Skeletal muscle cell (primary cell): ENCODE measurements at places on chromosomes 3 and 15.
A peak's percentile ranks its signal among the peaks of the same experiment; 100 is the strongest.

GRCh38 chr3:43010638-43011037 lies 31.5 kb downstream of the GASK1A start:
- DNase-seq: no peak

- peak; percentile 47 for DNase-seq
These were observed 84.6 kb downstream of the DGKG start for GRCh38 chr3:186277268-186277909.

- DNase-seq: no peak
These were observed 351.8 kb downstream of the GABRB3 start for GRCh38 chr15:26421065-26421464.

- no peak for DNase-seq
These were observed 7.3 kb downstream of the MCTP2 start for GRCh38 chr15:94238539-94239118.

DNA sequence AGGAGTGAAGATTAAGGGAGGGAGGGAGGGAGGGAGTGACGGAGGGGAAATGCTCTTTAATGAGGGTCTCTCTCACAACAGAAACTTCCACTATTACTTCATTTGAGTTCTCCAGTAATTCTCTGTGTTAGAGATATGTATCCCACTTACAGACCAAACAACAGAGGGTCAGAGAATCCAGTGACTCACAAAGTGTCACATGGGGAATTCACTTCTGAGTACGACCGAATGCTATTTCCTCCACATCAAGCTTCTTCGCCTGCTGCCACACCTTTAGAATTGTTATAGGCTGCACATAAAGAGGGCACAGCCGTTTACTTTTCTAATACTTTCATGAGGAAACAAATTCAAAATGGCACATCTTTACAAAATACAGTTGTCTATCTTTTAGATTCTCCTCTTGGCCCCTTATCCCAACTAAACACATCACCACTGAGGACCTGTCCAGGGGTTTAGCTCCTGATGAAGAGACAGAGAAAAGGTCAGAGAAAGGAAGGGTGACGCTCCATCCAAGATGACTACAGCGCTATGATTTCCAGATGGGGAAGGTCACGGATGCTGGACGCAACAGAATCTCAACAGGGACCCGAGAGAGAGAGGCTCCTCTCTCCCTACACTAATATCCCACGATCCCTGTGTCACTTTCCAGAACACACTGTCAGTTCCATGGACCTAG lies 119.0 kb downstream of the XXYLT1 start:
- DNase-seq: peak; percentile 48

GRCh38 chr3:186070996-186071395 lies 37.9 kb downstream of the ETV5 start:
- DNase-seq: no peak

DNA sequence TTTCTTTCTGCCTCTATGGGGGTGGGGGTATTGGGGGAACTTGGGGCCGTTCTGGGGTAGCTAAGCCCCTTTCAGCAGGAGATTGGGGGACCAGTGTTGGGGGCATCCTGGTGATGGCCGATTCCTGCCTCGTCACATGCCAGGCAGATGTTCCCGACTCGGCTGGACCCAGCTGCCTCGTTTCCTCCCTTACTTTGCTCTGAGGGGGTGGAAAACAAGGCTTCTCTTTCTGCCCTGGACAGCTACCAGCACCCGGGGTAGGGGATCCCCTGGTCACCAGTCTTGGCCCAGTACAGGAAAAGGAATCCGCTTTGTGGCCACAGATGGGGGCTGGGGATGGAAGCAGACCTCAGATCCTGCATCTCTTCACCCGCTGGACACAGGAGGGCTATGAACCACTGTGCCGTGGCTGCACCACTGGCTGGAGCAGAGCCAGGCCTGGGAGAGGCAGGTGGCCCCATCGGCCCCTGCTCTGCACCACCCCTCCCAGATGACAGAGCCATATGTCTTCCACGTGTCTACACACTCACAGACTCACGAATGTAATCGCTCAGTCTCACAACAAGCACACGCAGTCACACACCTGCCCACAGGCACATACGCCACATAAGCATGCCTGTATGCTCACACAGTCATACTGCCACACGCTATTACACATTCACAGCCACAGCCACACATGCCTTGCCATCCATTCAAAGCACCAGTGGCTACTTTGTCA lies 12.4 kb downstream of the SNX33 start:
- no peak for DNase-seq

DNA sequence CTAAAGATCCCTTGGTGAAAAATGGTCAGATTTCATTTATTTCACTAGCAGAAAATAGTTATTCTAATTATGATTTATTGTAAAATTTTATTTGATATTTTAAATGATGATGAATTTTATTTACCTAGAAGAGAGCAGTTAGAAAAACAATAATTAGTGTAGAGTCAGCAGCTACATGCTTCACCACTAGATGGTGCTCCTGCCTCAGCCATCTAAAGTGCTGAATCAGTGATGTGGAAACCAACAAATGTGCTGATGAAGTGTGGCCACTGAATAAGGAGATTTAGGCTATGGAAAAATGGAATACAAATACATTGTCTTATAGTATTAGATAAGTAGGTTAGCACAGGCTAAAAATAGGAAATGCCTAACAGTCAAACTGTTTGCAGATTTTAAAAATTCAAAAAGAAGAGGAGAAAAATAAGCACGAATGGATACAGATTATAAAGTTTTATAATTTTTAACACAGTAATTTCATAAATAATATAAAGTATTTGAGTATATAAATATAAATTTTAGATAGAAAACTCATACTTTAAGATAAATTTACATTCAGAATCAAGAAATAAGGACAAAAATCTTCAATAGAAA lies 109.8 kb downstream of the PPP2R3A start:
- peak; percentile 41 for DNase-seq

DNA sequence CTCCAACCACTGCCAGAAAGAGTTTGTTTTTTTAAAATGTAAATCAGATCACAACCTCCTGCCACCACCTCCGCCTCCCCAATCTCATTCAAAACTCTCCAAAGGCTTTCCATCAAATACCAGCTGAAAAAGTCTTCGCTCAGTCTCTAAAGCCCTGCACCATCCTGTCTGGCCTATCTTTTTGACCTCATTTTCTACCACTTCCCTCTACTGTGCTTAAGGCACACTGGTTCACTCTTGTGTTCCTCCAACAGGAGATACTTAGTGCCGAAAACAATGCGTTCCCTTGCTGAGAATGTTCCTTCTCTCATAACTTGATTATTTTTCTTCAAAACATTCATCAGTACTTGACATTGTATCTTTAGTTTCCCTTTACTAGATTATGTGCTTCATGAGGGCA lies 3.5 kb downstream of the BTBD1 start:
- DNase-seq: no peak

DNA sequence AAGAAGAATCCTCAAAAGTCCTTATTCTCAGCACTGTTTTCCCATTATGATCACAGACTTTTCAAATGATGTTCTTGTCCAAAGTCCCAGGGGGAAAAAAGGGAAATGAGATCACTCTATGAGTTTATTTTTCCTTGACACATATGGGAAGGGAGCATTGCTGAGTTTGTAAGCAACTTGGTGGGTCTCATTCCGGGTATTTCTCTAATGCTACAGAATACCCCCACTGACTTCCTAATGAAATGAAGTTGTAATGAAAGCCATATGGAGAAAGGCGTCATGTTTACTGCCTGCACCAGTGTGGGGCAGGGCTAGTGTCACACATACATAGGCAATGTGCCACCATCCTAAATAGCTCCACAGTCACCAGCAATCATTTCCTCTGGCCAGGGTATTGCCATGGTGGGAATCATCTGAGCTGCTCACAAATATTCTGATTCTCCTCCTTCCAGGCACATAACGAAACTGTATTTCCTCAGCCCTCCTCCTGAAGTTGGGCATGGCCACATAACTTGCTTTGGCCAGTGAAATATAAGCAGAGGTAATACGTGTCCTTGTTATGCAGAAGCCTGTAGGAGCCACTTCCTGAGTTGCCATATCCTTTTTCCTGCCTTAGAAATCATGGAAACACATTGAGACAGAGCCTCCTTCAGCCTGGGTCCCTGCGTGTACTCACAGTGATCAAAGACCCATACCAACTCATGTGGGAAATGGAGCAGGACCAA lies 41.0 kb upstream of the C15orf61 start:
- peak; percentile 65 for DNase-seq

- DNase-seq: no peak
These were observed 4.4 kb downstream of the PRSS50 start for GRCh38 chr3:46713050-46713897.

- DNase-seq: no peak
These were observed 761.3 kb upstream of the CFAP20DC start for GRCh38 chr3:59811160-59811559.

DNA sequence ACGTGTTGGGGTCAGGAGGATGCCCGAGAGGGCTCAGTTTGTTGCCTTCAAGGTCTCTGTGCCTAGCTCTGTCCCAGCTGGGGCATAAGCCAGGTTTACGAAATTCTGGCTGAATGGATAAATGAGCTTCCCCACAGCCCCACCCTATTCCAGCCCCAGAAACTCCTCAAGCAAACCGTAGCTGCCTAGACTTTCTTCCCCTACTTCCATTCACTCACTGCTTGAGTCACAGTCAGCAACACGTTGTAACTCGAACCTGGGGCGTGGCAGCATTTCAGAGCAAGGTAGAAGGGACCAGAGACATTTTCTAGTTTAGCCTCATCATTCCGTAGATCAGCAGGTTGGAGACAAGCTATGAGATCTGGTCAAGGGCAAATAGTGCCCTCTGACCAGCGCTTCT lies 24.2 kb downstream of the NMNAT3 start:
- no peak for DNase-seq

DNA sequence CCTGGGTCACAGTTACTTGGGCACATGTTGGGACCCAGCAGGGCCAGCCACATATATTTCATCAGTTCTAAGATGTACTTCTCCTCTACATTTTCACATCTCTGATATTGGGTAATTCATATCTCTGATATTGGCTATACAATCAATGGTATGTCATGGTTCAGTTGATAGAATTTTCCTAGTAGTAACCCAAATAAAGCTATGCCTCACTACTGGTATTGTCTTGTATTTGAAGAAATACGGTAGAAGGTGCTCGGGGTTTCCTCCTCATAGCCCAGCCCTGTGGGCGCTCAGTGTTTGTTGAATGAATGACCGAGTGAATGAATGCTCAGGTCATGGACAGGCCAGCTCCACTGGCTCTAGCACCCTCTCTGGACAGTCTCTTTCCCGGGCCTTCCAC lies 94.1 kb downstream of the RAB11A start:
- DNase-seq: no peak

GRCh38 chr3:143170074-143170473 lies 50.5 kb downstream of the CHST2 start:
- DNase-seq: no peak

DNA sequence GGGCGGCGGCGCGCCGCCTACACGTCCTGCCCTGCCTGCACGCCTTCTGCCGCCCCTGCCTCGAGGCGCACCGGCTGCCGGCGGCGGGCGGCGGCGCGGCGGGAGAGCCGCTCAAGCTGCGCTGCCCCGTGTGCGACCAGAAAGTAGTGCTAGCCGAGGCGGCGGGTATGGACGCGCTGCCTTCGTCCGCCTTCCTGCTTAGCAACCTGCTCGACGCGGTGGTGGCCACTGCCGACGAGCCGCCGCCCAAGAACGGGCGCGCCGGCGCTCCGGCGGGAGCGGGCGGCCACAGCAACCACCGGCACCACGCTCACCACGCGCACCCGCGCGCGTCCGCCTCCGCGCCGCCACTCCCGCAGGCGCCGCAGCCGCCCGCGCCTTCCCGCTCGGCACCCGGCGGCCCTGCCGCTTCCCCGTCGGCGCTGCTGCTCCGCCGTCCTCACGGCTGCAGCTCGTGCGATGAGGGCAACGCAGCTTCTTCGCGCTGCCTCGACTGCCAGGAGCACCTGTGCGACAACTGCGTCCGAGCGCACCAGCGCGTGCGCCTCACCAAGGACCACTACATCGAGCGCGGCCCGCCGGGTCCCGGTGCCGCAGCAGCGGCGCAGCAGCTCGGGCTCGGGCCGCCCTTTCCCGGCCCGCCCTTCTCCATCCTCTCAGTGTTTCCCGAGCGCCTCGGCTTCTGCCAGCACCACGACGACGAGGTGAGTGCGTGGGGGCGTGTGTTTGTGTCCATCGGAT lies 602 bp downstream of the TRIM71 start:
- no peak for DNase-seq

DNA sequence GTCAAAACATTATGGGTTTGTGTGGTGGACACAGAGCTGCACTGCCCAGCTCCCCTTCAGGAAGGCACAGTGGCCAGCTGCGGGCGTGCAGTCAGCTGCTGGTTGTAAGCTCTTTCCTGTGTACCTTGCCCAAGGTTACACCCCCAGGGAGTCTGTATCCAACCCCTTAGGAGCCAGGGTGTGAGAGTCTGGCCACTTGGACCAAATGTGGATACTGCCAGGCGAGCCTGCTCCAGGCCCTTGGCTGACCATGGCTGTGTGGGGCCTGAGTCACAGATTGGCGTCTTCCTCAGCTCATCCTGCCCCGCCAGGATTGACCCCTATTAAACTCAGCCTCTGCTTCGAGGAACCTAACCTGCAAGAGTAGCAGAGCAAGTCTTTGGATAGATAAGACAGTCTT lies 56.9 kb downstream of the ABHD5 start:
- DNase-seq: no peak
